ENCODE measurements at places on chromosomes 11 and 22.

DNA sequence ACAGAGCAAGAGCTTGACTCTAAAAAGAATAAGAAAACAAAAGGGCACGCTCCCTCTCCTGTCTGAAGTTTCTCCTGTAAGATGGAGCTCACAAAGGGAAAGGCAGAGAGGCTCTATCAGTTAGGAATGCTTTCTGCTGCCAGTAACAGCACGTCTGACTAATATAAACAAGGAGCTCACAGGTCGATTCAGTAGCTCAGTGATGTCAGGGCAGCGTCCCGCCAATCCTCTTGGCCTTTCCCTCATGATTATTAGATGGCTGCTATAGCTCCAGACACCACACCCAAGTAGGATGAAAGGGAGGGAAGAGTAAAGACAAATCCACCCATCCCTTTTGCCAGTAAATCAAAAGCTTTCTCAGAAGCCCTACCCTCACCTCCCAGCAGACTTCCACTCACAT is 51.3 kb upstream of the HMGXB4 start:
- DNase-seq = no peak

GRCh38 chr11:104067534-104067933 is 31.1 kb downstream of the DDI1 start:
- DNase-seq = no peak

- no peak for DNase-seq
Observed at GRCh38 chr11:79864882-79865281, 424.1 kb upstream of the TENM4 start.

DNA sequence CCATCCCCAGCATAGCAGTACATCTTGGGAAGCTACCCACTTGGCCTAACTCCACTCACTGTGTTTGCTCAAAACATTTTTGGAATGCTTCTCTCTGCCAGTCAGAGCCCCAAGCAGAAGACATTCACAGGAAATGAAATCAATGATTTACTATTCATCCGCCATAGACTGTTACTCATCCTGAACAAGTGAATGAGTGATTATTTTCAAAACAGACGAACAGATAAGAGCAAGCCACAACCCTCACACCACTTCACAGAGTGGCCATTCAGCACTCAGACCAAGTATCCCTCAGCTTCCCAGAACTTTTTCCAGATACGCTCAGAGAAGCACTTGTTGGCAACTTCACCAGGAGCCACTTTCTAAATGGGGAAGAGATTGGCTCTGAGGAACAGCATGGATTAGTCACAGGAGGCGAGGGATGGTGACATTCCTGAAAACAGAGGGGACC is 13.0 kb upstream of the UBASH3B start:
- DNase-seq = no peak

DNA sequence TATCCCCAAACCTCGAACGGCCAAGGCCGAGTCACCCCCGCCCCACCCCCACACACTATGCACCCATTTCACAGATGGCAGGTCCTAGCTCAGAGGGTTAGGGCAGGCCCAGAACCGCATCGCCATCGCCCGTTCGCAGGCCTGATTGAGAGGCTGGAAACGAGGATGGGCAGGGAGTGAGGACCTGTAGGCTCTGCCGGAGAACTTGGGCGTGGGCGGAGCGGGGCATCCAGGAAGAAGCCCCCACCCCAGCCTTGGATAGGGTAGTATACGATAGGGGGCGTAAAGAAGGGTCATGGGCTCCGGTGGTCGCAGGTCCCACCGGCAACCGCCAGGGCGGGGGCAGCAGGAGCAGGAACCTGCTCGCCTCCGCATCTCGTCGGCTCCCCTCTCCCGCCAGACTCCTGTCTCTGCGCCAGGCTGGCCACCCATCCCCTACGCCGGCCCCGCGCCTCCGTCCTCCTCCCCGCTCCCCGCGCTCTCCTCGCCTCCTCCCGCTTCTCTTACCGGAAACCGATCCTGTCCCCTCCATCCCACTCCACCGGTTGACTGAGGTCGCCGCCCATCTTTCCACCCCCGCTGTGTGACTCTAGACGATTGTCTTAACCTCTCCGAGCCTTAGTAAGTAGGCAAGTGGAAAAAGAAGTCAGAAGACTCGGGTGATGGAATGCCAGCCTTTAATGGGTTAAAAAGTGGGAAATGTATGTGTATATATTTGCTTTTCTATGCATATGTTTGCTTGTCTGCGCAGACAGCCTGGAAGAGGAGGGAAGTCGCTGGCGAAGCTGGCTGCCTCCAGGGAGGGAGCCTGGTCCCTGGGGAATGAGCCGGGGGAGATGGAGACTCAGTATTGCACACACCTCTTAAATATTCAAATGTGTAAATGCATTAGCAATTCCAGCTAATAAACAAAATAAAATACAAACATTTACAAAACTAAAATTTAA is 52.8 kb downstream of the CYTH4 start:
- DNase-seq = no peak

GRCh38 chr11:22244986-22245592 is 52.2 kb downstream of the ANO5 start:
- no peak for DNase-seq

- DNase-seq = no peak
Observed at GRCh38 chr22:41501209-41501608, 32.3 kb downstream of the ACO2 start.

- no peak for DNase-seq
Observed at GRCh38 chr11:77436506-77436905, 37.4 kb downstream of the PAK1 start.

GRCh38 chr11:19988598-19988997 is 171.7 kb downstream of the DBX1 start:
- DNase-seq = no peak

- DNase-seq = no peak
Observed at GRCh38 chr11:43396617-43397016, 37.9 kb downstream of the TTC17 start.

DNA sequence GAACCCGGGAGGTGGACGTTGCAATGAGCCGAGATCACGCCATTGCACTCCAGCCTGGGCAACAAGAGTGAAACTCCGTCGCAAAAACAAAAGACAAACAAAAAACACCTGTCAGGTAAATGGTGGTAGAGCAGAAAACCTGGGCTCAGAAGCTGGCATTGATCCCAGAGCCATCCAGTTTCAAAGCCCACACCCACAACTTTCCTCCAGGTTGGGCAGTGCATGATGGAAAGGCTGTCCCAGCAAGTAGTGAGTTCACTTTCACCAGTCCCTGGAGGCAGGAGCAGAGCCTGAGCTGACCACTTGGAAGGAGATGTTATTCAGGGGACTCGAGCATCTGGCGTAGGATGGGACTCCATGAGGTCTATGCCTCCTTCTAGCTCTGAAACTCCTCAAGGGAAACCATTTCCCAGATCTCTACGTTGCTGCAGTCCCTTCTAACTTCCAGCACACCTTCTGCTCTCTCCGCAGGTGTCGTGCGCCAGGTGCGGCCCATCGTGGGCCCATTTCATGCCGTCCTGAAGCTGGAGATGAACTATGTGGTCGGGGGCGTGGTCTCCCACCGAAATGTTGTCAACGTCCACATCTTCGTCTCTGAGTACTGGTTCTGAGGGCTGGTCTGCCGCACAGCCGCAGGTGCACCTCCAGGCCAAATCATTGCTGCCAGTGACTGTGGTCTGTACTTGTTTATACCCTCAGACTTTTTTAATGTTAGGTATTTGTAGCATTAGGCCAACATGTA is 71.6 kb upstream of the ATXN10 start:
- DNase-seq = no peak

DNA sequence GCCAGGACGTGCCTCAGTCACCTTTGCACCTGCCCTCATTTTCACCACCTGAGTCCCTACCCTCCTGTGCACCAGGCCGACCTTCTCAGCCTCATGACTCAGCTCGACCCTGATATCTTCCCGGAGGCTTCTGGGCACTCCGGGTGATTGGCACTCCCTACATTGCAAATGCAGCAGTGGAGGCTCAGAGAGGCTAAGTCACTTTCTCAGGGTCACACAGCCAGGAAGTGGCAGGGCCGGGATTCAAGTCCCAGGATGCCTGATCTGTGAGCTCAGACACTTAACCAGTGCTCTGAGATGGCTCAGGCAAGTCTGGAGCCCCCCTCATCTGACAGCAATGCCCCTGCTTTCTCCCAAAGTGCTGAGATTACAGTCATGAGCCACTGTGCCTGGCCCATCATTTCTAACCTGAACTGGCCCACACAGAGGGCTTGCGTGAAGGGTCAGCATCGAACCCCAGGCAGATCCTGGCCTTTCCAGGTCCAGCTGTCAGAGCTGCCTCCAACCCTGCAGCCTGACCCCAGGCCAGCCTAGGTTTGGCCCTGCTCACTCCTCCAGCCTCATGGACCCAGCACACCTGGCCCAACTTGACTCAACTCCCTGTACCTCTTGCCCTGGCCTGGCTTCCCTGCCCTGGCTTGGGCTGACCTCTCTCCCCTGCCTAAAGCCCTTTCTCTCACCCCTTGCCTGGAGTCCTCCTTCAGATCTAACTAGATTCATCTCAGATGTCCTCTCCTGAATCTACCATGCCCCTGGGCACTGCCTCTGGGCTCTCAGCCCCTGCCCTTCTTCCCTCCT is 40.7 kb upstream of the RTL6 start:
- no peak for DNase-seq

- DNase-seq = no peak
Observed at GRCh38 chr22:49101225-49101624, 726.4 kb downstream of the BRD1 start.

DNA sequence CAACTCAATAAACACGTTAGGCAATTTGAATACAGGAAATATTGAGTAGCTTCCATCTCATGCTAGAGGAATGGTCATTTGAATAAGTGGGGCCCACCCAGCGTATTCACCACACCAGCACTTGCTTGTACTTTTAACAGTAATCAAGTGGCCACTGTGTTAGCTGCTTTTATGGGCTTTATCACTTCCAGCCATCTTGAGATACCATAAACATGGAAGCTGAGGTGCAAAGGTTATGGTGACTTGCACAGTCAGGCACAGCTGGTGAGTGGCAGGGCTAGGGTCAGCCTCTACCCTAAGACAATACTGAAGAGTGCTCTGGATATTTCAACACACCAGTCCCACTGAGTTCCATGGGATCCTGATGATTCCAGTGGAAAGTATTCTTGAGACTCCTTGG is 6.7 kb downstream of the JOSD1 start:
- no peak for DNase-seq

GRCh38 chr22:38839686-38840085 is 4.1 kb downstream of the NPTXR start:
- no peak for DNase-seq

DNA sequence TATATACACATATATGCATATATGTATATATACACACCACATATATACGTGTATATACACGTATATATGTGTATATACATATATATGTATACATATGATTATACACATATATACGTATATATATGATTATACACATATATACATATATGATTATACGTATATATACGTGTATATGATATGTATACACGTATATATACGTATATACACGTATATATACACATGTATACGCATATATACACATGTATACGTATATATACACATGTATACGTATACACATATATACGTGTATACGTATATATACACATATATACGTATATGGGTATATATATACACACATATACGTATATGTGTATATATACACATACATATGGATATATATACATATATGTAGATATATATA is 62.1 kb upstream of the HMGXB4 start:
- DNase-seq = no peak

GRCh38 chr22:39236321-39237317 is 8.2 kb downstream of the PDGFB start:
- DNase-seq = peak; percentile 84

DNA sequence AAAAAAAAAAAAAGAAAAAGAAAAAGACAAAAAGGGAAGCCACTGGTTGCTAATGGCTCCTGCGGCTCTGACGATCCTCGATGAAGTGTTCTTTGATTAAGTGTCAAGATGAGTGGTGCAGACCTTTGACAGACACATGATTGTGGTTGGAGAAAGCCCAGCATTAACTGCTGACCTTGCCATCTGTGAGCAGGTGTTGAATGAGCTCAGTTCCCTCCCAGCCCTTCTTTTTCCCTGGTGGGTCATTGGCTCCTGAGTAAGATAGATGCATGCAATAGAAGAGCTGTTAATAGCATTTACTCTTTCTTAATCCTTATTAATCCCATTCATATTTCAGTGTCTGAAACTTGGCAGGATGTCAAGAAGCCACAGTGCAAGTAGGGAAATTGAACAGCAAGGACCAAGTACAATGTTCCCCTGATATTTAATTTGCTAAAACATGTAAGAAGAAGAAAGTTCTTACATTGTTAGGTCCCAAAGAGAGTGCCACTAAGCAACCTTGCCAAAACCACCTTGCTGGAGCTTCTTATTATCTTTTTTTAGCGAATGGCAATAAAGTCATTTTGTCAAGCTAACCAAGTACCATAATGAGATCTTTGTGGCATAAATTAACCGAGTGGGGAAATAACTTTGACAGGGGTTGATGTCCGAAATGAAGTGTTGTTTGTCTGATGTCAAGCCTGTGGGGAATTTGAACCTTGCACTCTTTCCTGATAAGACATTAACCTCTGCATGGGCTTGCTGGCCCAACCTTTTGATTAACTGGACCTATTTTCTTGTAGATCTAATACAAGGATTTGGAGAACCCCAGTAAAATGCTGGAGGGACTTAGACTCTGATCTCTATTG is 113.7 kb downstream of the PTPRJ start:
- DNase-seq = no peak

- no peak for DNase-seq
Observed at GRCh38 chr22:26524870-26525269, 12.6 kb upstream of the TFIP11 start.

GRCh38 chr22:45537734-45538181 is 35.1 kb downstream of the FBLN1 start:
- no peak for DNase-seq

GRCh38 chr11:57514538-57515331 is 767 bp downstream of the SLC43A1 start:
- DNase-seq = no peak

DNA sequence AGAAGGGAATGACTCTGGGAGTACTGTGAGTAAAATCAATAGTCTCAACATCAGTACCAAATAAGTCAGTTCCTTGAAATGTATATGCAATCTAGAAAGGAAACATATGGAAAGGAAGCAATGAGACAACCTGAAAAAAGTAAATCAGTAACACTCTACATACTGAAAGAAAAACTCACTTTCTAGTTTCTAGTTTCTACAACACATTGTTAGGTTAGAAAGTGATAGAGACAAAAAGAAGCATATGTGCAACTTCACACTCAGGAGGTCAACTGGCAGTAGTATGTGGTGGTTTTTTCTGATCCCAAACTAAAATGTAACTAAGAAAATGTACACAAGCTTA is 156.5 kb upstream of the SOX6 start:
- no peak for DNase-seq

DNA sequence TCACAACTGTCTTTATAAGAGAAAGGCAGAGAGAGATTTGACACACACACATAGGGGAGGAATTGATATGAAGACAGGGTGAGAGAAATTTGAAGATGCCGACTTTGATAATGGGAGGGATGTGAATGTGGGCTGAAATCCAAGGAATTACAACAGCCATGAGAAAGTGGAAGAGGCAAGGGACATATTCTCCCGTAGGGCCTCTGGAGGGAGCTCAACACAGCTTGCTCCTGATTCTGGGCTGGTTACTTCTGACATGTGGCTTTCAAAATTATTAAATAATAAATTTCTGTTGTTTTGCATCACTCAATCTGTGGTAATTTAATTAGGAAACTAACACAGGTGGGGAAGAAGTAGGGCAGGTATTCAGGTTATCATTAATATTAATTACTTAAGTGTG is 282.9 kb downstream of the LUZP2 start:
- no peak for DNase-seq

- DNase-seq = no peak
Observed at GRCh38 chr11:11735586-11735985, 106.2 kb upstream of the USP47 start.
